Right lobe of liver (tissue), 6 donors: ENCODE measurements at places on chromosomes 1 and 21. TPM values are rescaled to one million over a fixed set of nuclear protein-coding genes. Genes with fewer than 3 reads are reported as not detected.

DNA sequence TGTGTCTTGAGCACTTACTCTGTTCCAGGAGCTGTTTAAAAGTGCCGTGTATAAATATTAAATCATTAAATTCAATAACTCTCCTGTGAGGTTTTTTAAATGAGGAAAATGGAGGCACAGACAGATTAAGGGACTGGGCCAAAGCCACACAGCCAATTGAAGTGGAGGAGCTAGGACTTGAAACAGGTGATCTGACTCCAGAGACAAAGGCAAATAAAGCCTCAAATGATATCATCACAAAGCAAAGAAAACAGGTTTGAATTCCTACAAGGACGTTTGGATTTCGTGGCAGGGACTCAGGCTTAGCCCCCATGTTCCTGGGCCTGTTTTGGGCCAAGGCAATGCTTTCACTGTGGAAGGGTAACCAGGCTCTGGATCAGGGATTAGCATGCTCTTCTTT lies 45.2 kb upstream of the DMBX1 start:
- DNase-seq: no peak

DNA sequence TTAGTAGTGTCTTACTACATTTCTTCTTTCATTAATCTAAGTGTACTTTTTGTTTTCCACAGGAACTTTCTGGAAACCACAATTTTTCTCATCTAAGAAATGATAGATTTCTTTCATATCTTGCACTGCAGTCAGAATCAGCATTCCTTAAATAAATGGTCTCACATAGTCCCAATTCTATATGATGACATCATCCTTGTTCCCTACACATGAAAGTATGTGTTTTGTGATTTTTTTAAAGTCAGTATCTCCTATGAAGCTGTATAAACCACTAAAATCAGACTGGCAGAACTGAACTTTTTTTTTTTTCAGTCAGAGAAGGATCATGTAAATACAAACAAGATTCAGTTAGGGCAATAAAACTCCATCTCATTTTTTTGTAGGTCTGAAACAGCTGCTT lies 742.6 kb upstream of the CXADR start:
- DNase-seq: no peak

DNA sequence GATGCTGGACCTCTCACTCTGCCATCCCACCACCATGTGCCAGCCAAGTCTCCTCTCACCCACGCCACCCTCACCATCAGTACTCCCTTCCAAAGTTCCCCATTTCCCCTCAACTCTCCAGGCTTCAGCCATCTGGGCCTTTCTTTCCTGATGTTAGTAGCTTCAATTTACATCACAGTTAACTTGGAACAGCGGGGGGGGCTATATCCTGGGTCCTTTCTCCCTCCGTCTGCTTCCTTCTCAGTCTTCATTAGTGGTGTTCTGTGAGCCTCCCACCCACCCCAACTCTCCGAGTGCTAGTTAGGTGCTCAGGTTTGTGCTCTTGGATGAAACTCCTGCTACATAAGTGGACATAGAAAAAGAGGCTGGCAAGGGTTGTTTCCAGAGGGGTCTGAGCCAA lies 31.9 kb downstream of the KCNC4 start:
- DNase-seq: no peak

- DNase-seq: no peak
These were observed 275.5 kb upstream of the FMN2 start for GRCh38 chr1:239816081-239816782.

DNA sequence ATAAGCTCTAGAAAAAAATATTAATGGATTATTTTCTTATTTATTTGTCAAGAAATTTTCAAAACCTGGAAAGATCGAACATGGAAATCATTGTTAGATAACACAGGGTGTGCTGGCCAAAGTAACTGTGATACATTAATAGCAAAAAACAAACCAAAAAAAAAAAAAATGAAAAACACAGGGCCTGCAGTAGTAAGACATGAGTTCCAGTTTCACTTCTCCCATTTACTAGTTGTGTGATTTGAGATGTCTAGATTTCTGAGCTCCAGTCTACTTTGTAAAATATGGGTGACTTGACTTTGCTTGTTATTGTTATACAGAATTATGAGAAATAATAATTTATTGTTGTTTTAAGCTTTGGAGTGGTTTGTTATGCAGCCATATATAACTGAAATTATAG lies 13.6 kb downstream of the FAM177B start:
- no peak for DNase-seq

DNA sequence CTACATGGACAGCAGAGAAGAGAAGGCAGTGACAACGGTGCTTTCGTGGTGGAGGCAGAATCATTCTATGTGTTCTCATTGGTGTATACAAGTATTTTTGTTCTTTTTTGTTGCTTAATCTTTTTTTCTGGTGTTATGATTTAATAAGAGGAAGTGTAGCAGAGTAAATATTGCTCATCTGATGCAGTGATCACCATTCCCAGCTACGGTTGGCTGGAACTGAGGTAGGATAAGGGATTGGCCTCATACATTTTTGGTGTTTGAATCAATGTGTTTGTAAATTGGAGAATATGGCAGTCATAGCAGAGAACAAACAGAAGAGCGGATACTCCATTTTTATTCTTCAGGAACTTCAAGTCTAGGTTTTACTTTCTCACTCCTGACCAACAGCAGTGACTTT lies 76.6 kb downstream of the UBE2U start:
- DNase-seq: no peak

DNA sequence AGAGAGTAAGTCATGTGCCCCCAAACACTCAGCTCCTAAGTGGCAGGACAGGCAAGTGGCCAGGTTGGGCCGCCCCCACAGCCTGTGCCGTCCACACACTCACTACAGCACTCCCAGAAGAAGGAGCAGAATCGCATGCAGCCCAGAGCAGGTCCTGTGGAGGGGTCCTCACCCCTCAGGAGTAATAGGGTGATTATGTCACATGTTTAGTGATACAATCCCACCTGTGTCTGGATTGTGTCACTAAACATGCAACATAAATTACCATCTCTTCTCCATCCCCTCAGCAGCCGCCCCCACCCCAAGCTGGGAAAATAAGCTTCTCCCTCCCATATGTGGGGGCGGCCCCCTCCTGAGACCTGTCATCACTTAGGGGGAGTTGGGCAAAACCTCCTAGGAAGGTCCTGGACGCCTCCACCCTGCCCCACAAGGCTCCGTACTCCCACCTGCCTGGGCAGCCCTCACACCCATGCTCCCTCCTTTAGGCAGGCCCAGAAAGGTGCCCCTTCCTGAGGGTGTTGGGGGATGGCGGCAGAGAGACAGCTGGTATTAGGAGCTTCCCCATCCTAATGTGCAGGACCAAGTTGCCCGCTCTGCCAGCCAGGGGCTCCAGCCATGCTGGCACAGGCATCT lies 56.9 kb downstream of the STUM start:
- DNase-seq: no peak

DNA sequence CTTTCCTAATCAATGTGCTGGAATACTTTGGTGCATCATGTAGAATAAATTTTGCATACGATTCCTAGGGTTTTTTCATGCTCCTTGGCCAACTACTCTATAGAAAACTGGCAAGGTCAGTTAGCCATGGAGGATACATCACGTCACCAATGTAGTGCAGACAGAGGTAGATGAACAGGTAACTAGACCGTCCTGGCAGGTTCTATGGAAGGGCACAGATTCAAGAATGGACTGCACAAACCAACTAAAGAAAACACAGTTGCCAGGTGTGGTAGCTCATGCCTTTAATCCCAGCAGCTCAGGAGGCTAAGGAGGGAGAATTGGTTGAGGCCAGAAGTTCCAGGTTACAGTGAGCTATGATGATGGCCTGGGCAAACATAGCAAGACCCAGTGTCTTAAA lies 9.9 kb downstream of the MTF1 start:
- no peak for DNase-seq

Gene TPR
- total RNA-seq: 35.9 TPM
